ENCODE measurements at places on chromosomes 6 and 20. TPM values are rescaled to one million over a fixed set of nuclear protein-coding genes. Genes with fewer than 3 reads are reported as not detected.

Gene SCRT2
- not detected for total RNA-seq

Gene PI3
- total RNA-seq: 2.3 TPM

Gene KIF25
- total RNA-seq: 0.07 TPM

Gene MYB
- 1.0 TPM for total RNA-seq

Gene RHAG
- total RNA-seq: 0.07 TPM

Gene APCDD1L
- total RNA-seq: not detected

Gene PMEPA1
- 408 TPM for total RNA-seq

Gene TGM2
- total RNA-seq: 354 TPM

Gene BPI
- not detected for total RNA-seq

Gene GLP1R
- not detected for total RNA-seq

Gene CLDN20
- total RNA-seq: not detected

Gene C20orf202
- total RNA-seq: not detected

Gene SRSF12
- 0.84 TPM for total RNA-seq

Gene HDAC2
- total RNA-seq: 93.0 TPM

Gene HLA-DRB1
- not detected for total RNA-seq

Gene ASXL1
- 36.0 TPM for total RNA-seq

Gene THEMIS
- not detected for total RNA-seq

Gene GABRR1
- not detected for total RNA-seq

Gene SIRPB2
- not detected for total RNA-seq

Gene KIFC1
- total RNA-seq: 44.5 TPM

Gene PHACTR1
- 0.05 TPM for total RNA-seq

Gene HLA-DRA
- total RNA-seq: not detected

Gene CDH4
- 6.7 TPM for total RNA-seq

Gene PLCB4
- 15.2 TPM for total RNA-seq

Gene RCAN2
- total RNA-seq: not detected

Gene CCDC170
- total RNA-seq: 0.07 TPM
